ENCODE measurements at places on chromosomes 1 and 21.

- no peak for DNase-seq
Observed at GRCh38 chr1:29133861-29134694, 10.4 kb upstream of the TMEM200B start.

DNA sequence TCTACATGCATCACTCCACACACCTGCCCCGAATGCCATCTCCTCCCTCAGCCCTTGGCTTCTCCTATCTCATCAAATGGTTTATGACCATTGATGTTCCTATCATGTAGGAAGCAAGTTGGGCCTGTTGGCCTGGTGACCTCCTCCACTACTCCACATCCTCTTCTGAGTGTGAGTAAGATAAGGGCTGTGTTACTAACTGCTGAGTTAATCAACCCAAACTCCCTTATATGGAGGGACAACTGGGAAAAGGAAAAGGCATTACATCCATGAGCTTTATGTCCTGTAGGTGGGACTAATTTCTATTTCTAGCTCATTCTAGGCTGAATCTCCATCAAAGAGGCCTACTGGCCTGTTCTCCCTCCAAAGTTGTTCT, 57.6 kb downstream of the WLS start:
- no peak for DNase-seq

- DNase-seq = no peak
Observed at GRCh38 chr1:15410884-15411245, 1.2 kb downstream of the EFHD2 start.

DNA sequence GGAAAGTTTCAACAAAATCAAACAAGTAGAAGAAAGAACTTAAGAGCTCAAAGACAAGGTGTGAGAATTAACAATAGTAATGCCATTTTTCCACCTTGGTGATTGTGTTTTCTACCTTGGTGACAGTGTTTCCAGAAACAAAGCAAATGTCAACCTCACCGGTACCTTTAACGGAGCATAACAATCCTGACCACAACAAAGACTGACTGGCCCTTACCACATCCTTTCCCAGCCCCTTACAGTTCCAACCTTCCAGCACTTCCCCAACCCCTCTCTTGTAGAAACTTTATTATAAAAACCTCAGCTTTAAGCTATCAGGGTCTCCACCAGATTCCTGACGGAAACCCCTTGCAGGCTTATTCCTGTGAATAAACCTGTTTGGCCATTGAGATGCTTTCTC, 16.7 kb downstream of the STYXL2 start:
- DNase-seq = no peak

DNA sequence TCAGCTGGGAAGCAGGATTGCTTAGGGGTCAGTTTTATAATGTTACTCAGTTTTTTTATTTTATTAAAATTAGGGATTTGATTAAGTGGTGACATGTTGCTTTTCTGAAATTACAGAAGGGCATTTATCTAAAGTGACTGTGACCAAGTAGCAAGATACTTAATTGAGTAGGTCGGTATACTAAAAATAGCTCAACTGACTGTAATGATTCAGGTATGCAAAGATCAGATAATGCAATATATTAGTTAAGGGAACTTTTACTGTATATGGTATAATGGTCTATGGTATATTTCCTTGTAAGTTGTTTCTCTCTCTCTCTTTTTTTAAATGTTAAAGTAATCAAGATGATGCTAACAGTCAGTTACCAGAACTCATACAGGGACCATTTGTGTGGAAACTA, 26.2 kb downstream of the RLF start:
- DNase-seq = no peak

All from glutamatergic neuron (in vitro differentiated cells).